H9 (cell line): ENCODE measurements at places on chromosomes 16 and 17. TPM values are rescaled to one million over a fixed set of nuclear protein-coding genes. Genes with fewer than 3 reads are reported as not detected.
A peak's percentile ranks its signal among the peaks of the same experiment; 100 is the strongest.

DNA sequence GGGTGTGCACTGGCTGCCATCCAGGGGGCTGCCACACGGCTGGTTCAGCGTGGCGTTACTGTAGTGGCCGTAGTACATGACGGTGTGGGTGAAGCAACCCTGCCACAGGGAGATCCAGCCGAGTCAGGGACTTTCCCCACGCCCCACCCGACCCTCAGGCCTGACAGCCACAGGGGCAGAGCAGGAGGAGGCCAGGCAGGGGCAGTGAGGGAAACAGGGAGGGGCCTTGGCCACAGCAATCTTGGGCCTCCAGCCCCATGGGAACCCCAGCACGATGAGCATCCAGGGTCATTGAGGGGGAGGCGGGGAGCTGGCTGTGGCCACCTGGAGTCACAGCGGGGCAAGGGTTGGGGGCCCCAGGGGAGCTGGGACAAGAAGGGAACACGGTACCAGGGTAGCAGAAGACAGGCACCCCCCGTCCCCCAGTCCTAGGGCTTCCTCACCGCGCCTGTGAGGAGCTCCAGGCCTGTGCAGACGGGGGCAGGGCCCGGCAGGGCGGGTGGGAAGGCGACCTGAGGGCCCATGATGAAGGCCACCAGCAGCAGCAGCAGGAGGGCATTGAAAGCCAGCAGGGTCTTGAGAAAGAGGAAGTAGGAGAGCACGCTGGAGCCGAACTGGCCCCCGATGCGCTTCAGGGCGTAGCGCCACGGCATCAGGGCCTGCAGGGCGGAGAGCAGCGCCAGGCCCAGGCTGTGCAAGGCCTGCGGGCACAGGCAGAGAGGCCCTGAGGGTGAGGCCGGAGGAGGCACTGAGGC lies 4.3 kb downstream of the TMC6 start:
- no peak for DNase-seq
- H3K4me3 ChIP-seq = no peak overlapping the region
- H3K36me3 ChIP-seq = peaks cover 22% of the 10 kb centered on the region
- peaks cover 5% of the 10 kb centered on the region; the same call in 1 of the 2 replicates for H3K4me1 ChIP-seq
- H3K27ac ChIP-seq = no peak overlapping the region
- H3K27me3 ChIP-seq = no peaks in the 10 kb centered on the region

DNA sequence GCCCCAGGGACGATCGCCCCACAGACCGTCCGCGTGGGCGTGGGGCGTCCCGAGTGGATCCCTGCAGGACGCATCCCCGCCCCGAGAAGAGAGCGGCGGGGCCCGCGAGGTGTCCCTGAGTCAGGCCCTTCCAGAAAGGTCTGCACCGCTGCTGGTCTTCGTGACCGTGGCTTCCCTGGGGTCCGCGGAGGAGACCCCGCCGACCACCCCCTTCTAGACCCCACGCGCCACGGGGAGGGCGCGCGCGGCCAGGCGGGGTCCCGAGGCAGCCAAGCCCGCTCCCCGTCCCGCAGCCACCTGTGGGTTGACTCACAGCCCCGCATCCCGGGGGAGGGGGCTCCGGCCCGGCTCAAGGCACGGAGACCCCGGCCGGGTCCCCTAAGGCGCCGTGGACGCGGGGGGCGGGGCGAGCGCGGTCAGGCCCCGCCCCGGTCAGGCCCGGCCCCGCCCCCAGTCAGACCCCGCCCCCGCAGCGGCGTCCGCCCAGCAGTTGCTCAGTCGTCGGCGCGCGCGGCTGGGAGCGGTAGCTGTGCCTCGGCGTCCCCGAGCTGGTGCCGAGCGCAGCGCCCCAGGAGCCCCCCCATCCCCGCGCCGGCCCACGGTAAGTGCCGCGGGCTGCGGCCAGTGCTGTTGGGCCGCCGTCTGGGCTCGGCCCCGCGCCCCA lies at the start of gene BAIAP3:
Gene BAIAP3, plus strand, starts transcription at position 497 of the 664 bp plus-strand sequence. CDS start 4,905 bp downstream, outside the sequence.
- H3K4me3 ChIP-seq = peak within 1 kb of the TSS; percentile 49
- DNase-seq = peak; percentile 70

FOXN1 gene
- total RNA-seq = not detected in 2 replicates

AGRP gene
- total RNA-seq = not detected in 2 replicates

GRCh38 chr16:85608515-85608885 lies 4.6 kb upstream of the GSE1 start:
- DNase-seq = no peak
- H3K4me3 ChIP-seq = no peak overlapping the region; the same call in 1 of the 2 replicates
- no peaks in the 10 kb centered on the region for H3K36me3 ChIP-seq
- H3K27ac ChIP-seq = no peak overlapping the region
- no peaks in the 10 kb centered on the region for H3K27me3 ChIP-seq

DNA sequence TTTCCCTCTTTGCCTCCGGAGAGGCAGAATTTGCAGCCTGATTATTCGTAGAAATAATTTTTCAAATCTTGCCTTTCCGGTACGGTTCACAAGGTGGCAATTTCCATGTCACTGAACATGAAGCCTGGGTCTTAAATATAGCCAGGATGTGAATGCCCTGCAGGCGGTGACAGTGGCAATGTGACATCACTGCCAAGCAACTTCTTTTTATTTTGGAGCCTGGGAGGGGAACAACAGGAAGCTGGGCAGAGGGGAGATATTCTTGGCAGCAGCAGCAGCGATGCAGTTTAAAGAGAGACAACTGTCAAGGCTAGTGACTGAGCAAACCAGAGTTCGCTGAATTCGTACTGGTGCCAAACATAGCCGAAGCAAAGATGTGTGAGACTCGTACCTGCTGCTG lies 171.1 kb downstream of the SNX29 start:
- peak overlapping the region; percentile 22 for H3K27ac ChIP-seq
- no peaks in the 10 kb centered on the region for H3K4me1 ChIP-seq
- H3K27me3 ChIP-seq = no peaks in the 10 kb centered on the region
- H3K4me3 ChIP-seq = peak overlapping the region; percentile 12; the same call in 2 of the 3 replicates
- no peaks in the 10 kb centered on the region for H3K36me3 ChIP-seq

GSDMA gene
- not detected in 2 replicates for total RNA-seq

- no peak for DNase-seq
- peaks cover 7% of the 10 kb centered on the region for H3K36me3 ChIP-seq
- no peaks in the 10 kb centered on the region for H3K4me1 ChIP-seq
Observed at GRCh38 chr17:65799454-65799853, 238.0 kb upstream of the AXIN2 start.

TBC1D3C gene
- not detected in 2 replicates for total RNA-seq

DYNLL2 gene
- total RNA-seq = 38.7 and 39.3 TPM in 2 replicates

FAM171A2 gene
- 27.3 and 27.5 TPM in 2 replicates for total RNA-seq

DNA sequence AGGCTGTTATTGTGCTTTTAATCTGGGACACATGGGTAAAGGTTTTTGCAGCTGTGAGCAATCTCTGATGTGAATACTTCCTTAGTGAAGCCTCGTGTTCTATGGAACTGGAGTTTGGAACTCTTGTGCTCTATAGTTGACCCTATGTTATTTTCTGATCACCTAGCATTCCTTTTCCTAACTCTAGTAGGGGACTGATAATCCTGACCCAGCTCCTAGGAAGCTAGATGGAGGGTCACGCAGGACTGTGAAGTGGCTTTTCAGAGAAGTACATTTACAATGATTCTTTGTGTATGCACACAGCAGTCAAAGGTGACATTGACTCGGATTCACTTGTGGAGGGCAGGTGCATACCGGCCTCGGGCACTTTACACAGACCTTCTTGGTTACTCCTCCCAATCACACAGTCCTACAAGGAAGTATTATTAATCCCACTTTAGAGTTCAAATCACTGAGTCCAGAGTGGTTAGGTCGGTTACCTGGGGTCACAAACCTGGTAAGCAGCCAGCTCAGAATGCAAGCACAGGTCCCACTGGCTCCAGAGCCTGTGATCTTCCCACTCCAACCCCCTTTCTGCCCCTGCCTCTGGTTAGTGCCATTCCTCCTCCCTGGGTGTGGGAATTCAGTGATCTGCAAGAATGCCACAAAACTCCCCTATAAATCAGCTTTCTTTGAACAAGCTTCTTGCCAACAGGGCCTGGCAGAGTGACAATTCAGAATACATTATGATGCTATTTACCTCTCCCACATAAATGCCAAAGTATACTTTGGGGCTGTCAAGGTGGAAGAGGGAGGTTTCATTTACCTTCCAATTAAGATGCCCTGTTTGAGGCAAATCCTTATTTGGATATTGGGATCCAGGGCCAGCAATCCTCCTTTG lies 7.1 kb downstream of the CHD9NB start:
- peaks cover 12% of the 10 kb centered on the region for H3K36me3 ChIP-seq
- no peak for DNase-seq
- H3K4me1 ChIP-seq = peaks cover 11% of the 10 kb centered on the region
- H3K27ac ChIP-seq = no peak overlapping the region
- no peaks in the 10 kb centered on the region for H3K27me3 ChIP-seq

SLC16A5 gene
- 17.0 and 17.1 TPM in 2 replicates for total RNA-seq

GRCh38 chr17:81241203-81241602 lies 2.1 kb downstream of the NDUFAF8 start:
- H3K4me1 ChIP-seq = no peaks in the 10 kb centered on the region
- DNase-seq = no peak
- H3K36me3 ChIP-seq = peaks cover 15% of the 10 kb centered on the region
- H3K27me3 ChIP-seq = no peaks in the 10 kb centered on the region
- peak overlapping the region; percentile 97; the same call in 1 of the 3 replicates for H3K4me3 ChIP-seq
- H3K27ac ChIP-seq = no peak overlapping the region

DNA sequence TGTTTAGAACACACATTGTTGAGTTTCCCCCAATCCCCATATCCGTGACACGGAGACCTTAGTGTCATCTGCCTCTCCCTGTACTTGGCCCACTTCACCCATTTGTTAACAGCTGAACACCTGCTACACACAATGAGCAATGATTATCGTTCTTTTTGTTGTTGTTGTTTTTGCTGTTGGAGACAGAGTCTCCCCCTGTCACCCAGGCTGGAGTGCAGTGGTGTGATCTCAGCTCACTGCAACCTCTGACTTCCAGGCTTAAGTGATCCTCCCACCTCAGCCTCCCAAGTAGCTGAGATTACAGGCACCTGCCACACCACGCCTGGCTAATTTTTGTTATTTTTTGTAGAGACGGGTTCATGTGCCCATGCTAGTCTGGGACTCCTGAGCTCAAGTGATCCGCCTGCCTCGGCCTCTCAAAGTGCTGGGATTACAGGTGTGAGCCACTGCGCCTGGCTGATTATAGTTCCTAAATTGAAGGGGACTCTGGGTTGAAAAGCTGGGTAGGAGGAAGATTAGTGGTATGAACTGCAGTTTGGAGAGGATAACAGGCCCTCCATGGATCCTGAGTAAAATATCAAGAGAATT lies 21.6 kb downstream of the NDE1 start:
- peaks cover 50% of the 10 kb centered on the region for H3K36me3 ChIP-seq
- DNase-seq = no peak
- H3K27ac ChIP-seq = no peak overlapping the region
- H3K4me3 ChIP-seq = no peak overlapping the region
- H3K27me3 ChIP-seq = no peaks in the 10 kb centered on the region

- no peak overlapping the region for H3K4me3 ChIP-seq
- no peaks in the 10 kb centered on the region for H3K4me1 ChIP-seq
- no peak for DNase-seq
- no peak overlapping the region for H3K27ac ChIP-seq
Observed at GRCh38 chr17:49681106-49681979, 3.4 kb upstream of the SPOP start.

DNA sequence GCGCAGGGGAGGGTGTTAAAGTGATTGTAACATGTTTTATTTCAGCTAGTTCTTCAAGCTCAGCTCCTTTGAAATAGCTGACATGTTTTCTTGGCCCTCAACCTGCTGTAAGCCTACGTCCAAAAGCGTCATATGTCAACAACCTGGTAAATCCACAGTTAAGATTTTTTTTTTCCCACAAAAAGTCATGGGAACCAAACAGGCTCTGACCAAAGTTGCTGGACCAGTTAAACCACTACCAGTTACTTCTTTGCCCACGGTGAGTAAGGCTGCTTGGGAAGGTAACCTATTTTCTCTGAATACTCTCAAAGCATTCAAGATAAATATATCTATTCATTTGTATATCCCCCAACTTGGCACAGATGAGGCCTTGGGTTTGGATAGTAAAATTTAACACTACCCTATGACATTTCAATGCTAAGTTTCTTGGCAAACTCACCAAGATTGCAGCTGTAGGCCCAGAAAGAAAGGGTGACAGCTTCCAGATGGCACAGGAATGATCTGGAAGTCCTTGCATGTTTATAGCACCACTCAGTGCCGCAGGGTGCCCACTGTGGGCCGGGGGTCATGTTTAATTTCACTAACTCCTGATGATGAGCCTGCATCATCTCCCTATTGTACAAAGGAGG lies 166.2 kb downstream of the XYLT1 start:
- H3K27me3 ChIP-seq = no peaks in the 10 kb centered on the region
- peaks cover 18% of the 10 kb centered on the region; the same call in 1 of the 2 replicates for H3K4me1 ChIP-seq
- H3K36me3 ChIP-seq = no peaks in the 10 kb centered on the region
- H3K27ac ChIP-seq = no peak overlapping the region
- no peak for DNase-seq

GRCh38 chr17:34199932-34200534 lies 55.1 kb upstream of the CCL2 start:
- no peak overlapping the region for H3K27ac ChIP-seq
- no peaks in the 10 kb centered on the region for H3K36me3 ChIP-seq
- H3K27me3 ChIP-seq = no peaks in the 10 kb centered on the region
- no peaks in the 10 kb centered on the region for H3K4me1 ChIP-seq

DNA sequence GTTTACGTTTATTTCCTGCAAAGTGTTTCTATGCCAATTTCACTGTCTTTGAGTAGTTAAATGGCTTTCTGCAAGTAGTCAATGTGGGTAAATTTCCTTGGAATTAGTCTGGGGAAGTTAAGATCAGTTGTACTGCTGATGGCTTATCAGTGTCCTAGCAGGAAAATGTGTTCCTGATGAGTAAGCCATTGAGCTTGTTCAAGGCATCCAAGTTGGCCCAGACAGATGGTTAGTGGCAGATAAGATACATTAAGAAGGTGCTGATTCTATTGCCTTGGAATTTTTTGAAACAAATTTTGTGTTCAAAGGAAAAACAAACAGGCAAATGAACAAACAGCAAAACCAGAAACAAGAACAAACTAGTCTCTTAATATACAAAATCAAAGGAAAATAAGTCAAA lies 258.4 kb downstream of the MAP2K6 start:
- no peaks in the 10 kb centered on the region for H3K27me3 ChIP-seq
- no peak overlapping the region for H3K4me3 ChIP-seq
- no peaks in the 10 kb centered on the region for H3K4me1 ChIP-seq
- H3K36me3 ChIP-seq = no peaks in the 10 kb centered on the region

RDM1 gene
- total RNA-seq = 9.0 and 9.8 TPM in 2 replicates

GRCh38 chr17:55612691-55613141 lies 101.5 kb upstream of the SMIM36 start:
- H3K4me3 ChIP-seq = no peak overlapping the region
- H3K27me3 ChIP-seq = no peaks in the 10 kb centered on the region
- H3K27ac ChIP-seq = no peak overlapping the region
- DNase-seq = no peak
- H3K36me3 ChIP-seq = no peaks in the 10 kb centered on the region

DNA sequence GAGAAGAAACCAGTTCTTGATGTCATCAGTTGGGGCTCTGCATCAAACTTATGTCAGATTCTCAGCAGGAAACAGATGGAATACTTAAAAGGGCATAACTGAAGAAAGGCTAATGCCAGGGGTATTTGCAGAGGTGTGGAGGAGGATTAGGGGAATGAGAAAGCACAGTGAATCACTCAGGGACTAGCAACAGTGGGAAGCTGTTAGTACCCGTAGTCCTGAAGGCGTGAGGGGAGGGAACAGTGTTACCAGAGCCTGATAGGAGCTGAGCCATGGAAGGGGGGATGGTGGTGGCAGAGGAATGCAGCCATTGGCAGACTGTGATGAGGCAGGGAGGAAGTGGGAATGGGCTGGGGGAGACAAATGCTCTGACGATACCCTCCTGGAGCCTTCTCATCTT lies 162.3 kb downstream of the UTP18 start:
- no peak for DNase-seq
- no peak overlapping the region for H3K27ac ChIP-seq
- no peaks in the 10 kb centered on the region for H3K36me3 ChIP-seq
- peaks cover 8% of the 10 kb centered on the region; the same call in 1 of the 2 replicates for H3K4me1 ChIP-seq

- DNase-seq = no peak
- H3K36me3 ChIP-seq = no peaks in the 10 kb centered on the region
- no peaks in the 10 kb centered on the region for H3K27me3 ChIP-seq
- no peak overlapping the region for H3K4me3 ChIP-seq
- no peak overlapping the region for H3K27ac ChIP-seq
Observed at GRCh38 chr17:50588391-50589049, 28.0 kb downstream of the CACNA1G start.
